Hematopoietic multipotent progenitor cell treated with erythropoietin and hydrocortisone succinate and interleukin-3 and kit ligand, for 4 days (in vitro differentiated cells): ENCODE measurements at places on chromosomes 1 and 21.

GRCh38 chr1:34478515-34479076 is 276.3 kb upstream of the GJB5 start:
- DNase-seq = no peak

DNA sequence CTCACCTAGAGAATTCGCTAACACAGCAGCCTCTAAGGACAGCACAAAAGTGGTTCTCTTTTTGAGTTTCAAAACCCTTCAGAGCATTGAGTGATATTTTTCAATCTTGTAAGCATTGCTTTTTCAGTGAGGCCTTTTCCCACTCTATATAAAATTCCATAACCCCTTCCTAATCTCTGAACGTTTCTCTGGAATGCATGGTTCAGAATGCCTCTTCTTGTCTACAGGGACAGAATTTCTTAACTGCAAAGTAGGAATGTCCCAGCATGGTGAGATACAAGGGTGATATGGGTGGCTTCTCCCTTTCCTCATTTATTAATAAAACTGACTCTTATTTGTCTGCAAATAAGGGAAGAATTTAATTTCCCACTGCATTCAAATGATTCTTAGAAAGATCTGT is 377.9 kb downstream of the LTN1 start:
- DNase-seq = no peak

- DNase-seq = peak; percentile 69
Observed at GRCh38 chr1:1407636-1408318, 684 bp upstream of the MRPL20 start.

DNA sequence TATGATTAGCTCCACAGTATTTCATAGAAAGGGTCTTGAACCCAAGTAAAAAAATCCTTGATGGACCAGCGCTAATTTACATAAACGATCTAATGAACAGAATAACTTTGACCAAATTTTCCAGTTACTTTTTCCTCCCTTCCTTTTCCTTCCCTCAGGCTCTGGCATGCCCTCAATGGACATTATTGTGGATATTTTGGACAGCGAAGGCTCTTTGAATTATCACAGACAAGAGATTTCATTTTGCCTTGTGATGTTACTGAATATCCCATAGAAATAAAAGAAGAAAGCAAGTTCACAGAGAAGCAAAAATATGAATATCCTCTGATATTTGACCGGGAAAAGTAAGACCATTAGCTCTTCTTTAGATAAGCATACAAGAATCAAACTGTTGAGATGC is 60.3 kb upstream of the EXO1 start:
- no peak for DNase-seq

GRCh38 chr1:193241132-193241827 is 54.9 kb upstream of the B3GALT2 start:
- no peak for DNase-seq

- no peak for DNase-seq
Observed at GRCh38 chr1:34870395-34870794, 10.8 kb upstream of the SMIM12 start.

DNA sequence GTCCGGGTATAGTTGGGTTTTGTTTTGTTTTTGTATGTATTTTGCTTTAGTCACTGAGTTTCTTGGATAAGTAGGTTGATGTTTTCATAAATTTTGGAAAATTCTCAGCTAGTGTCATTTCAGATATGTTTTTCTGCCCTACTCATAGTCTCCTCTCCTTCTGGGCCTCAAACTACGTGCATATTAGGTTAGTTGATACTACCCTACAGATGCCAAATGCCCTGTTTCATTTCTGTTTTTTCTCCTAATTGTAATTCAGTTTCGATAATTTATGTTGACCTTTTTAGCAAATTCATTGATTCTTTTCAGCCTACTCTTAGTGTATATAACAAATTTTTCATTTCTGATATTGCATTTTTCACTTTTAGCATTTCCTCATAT is 268.6 kb upstream of the RGS18 start:
- no peak for DNase-seq

DNA sequence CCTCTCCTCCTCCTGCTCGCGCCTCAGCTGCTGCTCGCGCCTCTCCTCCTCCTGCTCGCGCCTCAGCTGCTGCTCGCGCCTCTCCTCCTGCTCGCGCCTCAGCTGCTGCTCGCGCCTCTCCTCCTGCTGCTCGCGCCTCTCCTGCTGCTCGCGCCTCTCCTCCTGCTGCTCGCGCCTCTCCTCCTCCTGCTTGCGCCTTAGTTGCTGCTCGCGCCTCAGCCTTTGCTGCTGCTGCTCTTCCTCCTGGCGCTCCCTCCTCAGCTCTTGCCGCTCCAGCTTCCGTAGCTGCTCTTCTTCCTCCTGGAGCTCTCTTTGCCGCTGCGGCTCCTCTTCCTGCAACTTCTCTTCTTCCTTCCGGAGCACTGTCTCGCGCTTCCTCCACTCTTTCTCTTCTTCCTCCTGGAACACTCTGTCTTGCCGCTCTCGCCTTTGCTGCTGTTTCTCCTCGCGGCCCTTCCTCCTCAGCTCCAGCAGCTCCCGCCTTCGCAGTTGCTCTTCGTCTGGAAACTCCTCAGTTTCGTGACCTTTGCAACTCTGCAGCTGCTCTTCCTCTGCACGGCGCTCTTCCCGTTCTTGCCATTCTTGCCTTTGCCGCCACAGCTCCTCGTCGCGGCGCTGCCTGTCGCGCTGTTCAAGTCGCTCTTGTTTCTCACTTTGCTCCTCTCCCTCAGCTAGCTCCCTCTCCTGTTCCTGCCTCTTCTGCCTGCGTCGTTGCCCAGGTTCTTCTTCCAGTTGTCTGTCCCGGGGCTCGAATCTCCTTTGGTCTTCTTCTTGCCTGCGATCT is 3.0 kb downstream of the TCHH start:
- peak; percentile 33 for DNase-seq

GRCh38 chr1:15151377-15151806 is 2.2 kb upstream of the TMEM51 start:
- no peak for DNase-seq
